Lung (tissue), 17 donors: ENCODE measurements at places on chromosomes 16 and 17. TPM values are rescaled to one million over a fixed set of nuclear protein-coding genes. Genes with fewer than 3 reads are reported as not detected.
A peak's percentile ranks its signal among the peaks of the same experiment; 100 is the strongest.

GRCh38 chr17:39054111-39054645 is 87.0 kb upstream of the FBXO47 start:
- H3K36me3 ChIP-seq = no peaks in the 10 kb centered on the region
- no peak for DNase-seq
- H3K27ac ChIP-seq = no peak overlapping the region
- no peak overlapping the region for H3K4me3 ChIP-seq
- H3K27me3 ChIP-seq = peaks cover 2% of the 10 kb centered on the region
- H3K4me1 ChIP-seq = no peaks in the 10 kb centered on the region

DNA sequence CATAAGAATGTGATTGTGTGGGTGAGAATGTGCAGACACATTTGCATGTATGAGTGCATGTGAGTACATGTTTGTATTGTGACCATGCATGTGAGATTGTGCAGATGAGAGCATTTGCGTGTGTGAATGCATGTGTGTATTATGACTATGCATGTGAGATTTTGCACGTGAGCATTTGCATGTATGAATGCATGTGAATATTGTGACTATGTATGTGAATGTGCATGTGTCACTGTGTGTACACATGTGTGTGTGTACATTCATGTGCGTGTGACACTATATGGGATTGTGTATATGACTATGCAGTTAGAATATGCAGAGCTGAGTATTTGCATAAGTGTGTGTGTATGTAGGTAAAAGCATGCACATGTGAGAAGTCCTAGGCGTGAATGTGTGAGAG is 381.3 kb upstream of the MAF start:
- DNase-seq = no peak
- no peaks in the 10 kb centered on the region for H3K4me1 ChIP-seq
- no peaks in the 10 kb centered on the region for H3K36me3 ChIP-seq
- no peaks in the 10 kb centered on the region for H3K27me3 ChIP-seq
- H3K4me3 ChIP-seq = no peak overlapping the region
- H3K27ac ChIP-seq = no peak overlapping the region

- H3K27me3 ChIP-seq = no peaks in the 10 kb centered on the region
- no peaks in the 10 kb centered on the region for H3K4me1 ChIP-seq
- DNase-seq = no peak
- H3K36me3 ChIP-seq = no peaks in the 10 kb centered on the region
- no peak overlapping the region for H3K4me3 ChIP-seq
Measured at GRCh38 chr16:13883276-13883675, 36.7 kb upstream of the ERCC4 start.

DNA sequence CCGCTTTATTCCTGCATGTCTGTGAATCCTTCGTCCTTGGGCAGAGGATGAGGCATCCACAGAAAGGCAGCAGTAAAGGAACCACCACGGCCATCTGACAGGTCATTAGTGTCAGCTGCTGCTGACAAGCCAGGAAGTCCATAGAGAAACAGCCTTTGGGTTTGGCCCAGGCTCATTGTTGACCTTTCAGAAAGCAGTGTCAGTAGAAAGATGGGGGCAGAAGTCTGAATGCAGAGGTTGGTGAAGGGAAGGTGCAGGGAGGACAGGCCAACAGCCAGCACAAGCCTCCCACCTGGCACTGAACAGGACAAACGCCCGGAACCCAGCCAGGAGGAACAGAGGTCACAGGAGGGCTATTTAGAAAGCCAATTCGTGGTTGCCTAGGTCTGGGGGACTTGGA is 105.8 kb downstream of the VAT1L start:
- H3K27ac ChIP-seq = no peak overlapping the region
- no peaks in the 10 kb centered on the region for H3K27me3 ChIP-seq
- H3K4me1 ChIP-seq = peaks cover 6% of the 10 kb centered on the region

DNA sequence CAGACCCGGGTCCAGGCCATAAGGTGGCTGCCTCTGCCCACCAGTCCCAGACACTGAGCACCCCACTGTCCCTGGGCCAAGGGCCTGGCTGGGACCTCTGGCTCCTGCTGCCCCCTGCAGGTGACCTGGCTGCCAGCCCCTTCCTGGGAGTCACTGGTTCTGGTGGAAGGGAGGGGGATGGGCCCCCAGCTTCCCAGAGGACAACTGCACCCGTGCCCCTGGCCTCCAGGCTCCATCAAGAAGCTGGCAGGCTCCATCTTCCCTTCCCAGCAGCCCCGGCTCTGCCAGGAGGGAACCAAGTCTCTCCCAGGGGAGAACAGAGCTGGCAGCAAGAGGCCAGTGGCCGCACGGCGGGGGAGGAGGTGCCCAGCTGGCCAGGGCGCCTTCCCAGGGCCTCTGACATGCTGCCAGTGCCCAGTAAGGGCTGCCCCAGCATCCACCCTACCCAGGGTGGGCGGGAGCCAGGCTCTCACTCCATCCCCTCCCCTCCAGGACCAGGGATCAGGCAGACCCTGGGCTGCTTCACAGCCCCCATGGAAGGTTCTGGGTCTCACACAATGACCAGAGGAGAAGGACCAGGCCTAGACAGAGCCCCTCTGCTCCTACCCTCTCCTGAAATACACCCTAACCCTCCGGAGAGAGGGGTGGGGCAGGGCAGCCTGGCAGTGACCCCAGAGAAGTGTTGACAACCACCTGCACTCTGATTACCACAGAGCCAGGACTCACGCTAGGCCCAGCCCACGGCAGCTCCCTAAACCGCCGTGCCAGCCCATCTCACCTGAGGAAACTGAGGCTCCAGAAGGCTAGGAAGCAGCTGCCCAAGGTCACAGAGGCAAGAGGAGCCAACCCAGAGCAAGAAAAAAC is 3.6 kb downstream of the CLUH start:
- peak overlapping the region; percentile 27 for H3K27ac ChIP-seq
- H3K4me3 ChIP-seq = no peak overlapping the region
- peaks cover 5% of the 10 kb centered on the region for H3K36me3 ChIP-seq
- H3K4me1 ChIP-seq = peaks cover 9% of the 10 kb centered on the region

GRCh38 chr16:17362183-17362582 is 108.6 kb downstream of the XYLT1 start:
- H3K27ac ChIP-seq = no peak overlapping the region
- peaks cover 16% of the 10 kb centered on the region for H3K4me1 ChIP-seq
- H3K36me3 ChIP-seq = no peaks in the 10 kb centered on the region
- H3K4me3 ChIP-seq = no peak overlapping the region

DNA sequence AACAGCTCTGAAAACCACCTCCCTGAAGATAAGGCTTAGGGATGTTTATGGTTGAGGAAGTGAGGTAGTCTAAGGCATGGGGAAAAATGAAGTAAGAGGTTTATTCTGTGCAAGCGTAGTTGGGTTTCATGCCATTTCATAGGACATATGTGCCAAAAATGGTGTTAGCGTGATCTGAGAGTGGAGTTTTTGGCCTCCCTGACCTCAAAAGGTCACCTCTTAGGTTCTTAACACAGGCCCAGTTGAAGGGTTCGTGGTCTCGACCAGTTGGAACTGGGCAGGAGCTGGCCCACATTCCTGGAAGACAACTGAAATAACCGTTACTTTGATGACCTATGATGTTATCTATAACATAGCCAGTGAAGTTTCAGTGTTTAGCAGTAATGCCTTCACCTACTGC is 57.0 kb downstream of the MRTFB start:
- peaks cover 3% of the 10 kb centered on the region for H3K4me1 ChIP-seq
- H3K36me3 ChIP-seq = no peaks in the 10 kb centered on the region
- H3K4me3 ChIP-seq = no peak overlapping the region
- no peak for DNase-seq

Gene CMTM2
- 3.7 TPM for total RNA-seq

Gene HOXB6
- 6.1 TPM for total RNA-seq

Gene RAD51C
- 18.0 TPM for total RNA-seq

Gene CD300E
- 17.3 TPM for total RNA-seq
